ENCODE measurements at places on chromosomes 4 and X. TPM values are rescaled to one million over a fixed set of nuclear protein-coding genes. Genes with fewer than 3 reads are reported as not detected.

DNA sequence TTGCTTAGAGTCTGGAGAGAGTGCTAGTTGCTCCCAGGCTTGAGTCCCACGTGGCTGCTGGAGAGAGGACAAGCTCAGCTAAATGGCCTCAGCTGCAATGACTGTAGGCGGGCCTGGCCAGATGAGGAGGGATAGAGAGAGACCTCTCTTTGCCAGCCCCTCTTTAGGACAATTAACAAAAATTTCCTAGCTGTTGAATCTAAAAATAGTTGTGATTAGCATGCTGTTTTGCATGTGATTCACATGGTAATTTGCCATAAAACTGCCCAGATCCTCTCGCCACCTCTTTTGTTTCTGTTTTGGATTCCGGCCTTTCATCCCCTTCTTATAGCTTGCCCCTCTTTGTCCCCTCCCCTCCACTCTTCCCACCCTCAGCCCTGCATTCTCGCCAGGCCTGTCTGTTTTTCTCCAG lies 28.9 kb upstream of the PRPS1 start:
- no peak overlapping the region for H3K4me3 ChIP-seq
- H3K27me3 ChIP-seq: no peaks in the 10 kb centered on the region
- no peaks in the 10 kb centered on the region for H3K4me1 ChIP-seq
- no peaks in the 10 kb centered on the region for H3K36me3 ChIP-seq
- H3K27ac ChIP-seq: no peak overlapping the region

GRCh38 chr4:102640669-102641068 lies 120.1 kb downstream of the MANBA start:
- H3K4me1 ChIP-seq: no peaks in the 10 kb centered on the region
- no peaks in the 10 kb centered on the region for H3K36me3 ChIP-seq
- DNase-seq: no peak

Gene SLC2A9
- total RNA-seq: 6.2 TPM

Gene ASB12
- not detected for total RNA-seq

GRCh38 chr4:48189731-48190130 lies 55.7 kb upstream of the TXK start:
- H3K4me3 ChIP-seq: no peak overlapping the region
- no peaks in the 10 kb centered on the region for H3K27me3 ChIP-seq
- no peaks in the 10 kb centered on the region for H3K36me3 ChIP-seq
- no peak overlapping the region for H3K27ac ChIP-seq
- DNase-seq: no peak

Gene ETDB
- not detected for total RNA-seq

GRCh38 chr4:120198411-120198810 lies 131.8 kb upstream of the MAD2L1 start:
- no peak overlapping the region for H3K27ac ChIP-seq
- DNase-seq: peak; percentile 72
- no peak overlapping the region for H3K4me3 ChIP-seq
- H3K36me3 ChIP-seq: no peaks in the 10 kb centered on the region

Gene MTMR1
- 23.3 TPM for total RNA-seq

DNA sequence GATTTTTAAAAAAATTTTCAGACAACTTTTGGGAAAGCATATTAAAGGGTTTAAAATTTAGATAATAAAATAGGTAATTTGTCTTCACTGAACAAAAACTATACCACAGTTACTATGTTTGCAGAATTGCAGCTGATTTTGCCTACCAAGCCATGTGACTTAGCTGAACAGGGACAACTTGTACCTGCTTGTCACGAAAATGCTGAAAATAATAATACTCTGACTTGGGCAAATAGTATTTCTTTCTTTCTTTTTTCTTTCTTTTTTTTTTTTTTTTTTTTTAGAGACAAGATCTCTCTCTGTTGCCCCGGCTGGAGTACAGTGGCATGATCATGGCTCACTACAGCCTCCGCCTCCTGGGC lies 225.2 kb upstream of the PPP1R2C start:
- DNase-seq: no peak
- H3K27ac ChIP-seq: no peak overlapping the region
- H3K4me3 ChIP-seq: no peak overlapping the region
- H3K4me1 ChIP-seq: no peaks in the 10 kb centered on the region

Gene FAM156B
- total RNA-seq: 26.2 TPM

DNA sequence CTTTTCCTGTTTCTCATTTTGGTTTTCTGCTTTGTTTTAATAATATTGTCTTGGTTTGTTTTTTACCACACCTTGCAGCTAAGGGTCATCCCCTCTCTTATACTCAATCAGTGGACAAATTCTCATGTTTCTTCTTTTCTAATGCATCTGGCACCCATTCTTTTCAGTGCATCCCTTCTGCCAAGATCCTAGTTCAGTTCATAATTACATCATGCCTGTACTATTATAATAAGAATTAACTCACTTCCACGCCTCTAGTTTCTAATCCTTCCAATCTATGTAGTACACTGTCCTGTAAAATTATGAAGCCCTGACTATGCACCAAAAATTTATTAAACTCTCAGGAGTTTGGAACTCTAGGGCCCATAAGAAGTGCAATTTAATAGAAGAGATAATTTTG lies 126.1 kb downstream of the FAT4 start:
- H3K27me3 ChIP-seq: no peaks in the 10 kb centered on the region
- no peaks in the 10 kb centered on the region for H3K4me1 ChIP-seq
- H3K27ac ChIP-seq: no peak overlapping the region
- no peak for DNase-seq

Gene PLP1
- total RNA-seq: 3.4 TPM

DNA sequence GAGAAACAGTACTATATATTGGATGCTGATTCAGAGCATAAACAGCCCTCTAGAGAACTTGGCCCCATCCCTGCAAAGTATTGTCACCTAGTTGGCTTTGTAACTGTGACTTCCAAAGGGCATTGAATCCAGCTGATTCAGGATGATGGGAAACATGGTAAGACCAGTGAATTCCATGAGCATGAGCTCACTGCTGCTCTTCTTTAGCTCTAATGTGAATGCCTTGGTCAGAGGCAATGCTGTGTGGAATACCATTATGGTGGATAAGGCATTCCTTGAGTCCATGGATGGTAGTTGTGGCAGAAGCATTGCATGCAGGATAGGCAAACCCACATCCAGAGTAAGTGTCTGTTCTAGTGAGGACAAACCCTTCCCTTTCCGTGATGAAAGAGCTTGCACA lies 365.6 kb upstream of the EDA2R start:
- H3K4me3 ChIP-seq: no peak overlapping the region
- H3K27me3 ChIP-seq: peaks cover 30% of the 10 kb centered on the region
- no peak for DNase-seq
- H3K36me3 ChIP-seq: no peaks in the 10 kb centered on the region
- no peaks in the 10 kb centered on the region for H3K4me1 ChIP-seq

Gene EVC2
- 17.7 TPM for total RNA-seq

- H3K4me3 ChIP-seq: no peak overlapping the region
- no peak for DNase-seq
- H3K27ac ChIP-seq: no peak overlapping the region
- no peaks in the 10 kb centered on the region for H3K27me3 ChIP-seq
These were observed 45.5 kb downstream of the TMEM144 start for GRCh38 chr4:158255727-158256324.

DNA sequence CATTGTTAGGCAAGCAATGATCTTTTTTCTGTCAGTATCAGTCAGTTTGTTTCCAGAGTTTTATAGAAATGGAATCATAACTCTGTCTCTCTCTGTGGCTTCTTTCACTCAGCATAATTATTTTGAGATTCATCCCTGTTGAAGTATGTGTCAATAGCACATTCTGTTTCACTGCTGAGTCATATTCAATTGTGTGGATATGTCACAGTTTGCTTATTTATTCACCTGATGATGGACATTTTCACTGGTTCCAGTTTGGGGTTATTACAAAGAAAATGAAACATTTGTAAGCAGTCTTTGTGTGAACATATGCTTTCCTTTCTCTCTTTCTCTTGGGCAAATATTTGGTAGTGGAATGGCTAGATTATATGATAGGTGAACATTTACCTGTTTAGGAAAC lies 10.2 kb upstream of the ZNF718 start:
- no peaks in the 10 kb centered on the region for H3K4me1 ChIP-seq
- no peaks in the 10 kb centered on the region for H3K36me3 ChIP-seq
- DNase-seq: no peak

- no peaks in the 10 kb centered on the region for H3K27me3 ChIP-seq
- H3K4me1 ChIP-seq: no peaks in the 10 kb centered on the region
- no peak for DNase-seq
- H3K36me3 ChIP-seq: no peaks in the 10 kb centered on the region
These were observed 108.0 kb upstream of the PCDH18 start for GRCh38 chr4:137640156-137640837.

Gene HSFX3
- not detected for total RNA-seq

Gene ELF2
- 59.4 TPM for total RNA-seq

DNA sequence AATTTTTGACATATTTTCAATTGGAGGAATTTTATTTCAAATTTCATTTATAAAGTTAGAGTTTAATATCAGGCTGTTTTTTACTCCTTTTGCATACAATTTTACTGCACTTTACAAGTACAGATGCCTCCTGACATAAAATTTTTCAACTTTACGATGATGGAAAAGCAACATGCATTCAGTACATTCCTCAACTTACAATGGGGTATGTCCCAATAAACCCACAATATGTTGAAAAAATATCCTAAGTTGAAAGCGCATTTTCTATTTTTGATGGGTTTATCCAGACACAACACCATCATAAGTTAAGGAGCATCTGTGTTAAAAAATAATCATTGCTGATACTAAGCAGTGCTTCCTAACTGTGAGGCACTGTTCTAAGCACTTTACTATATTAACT lies 4.3 kb downstream of the KLHL5 start:
- H3K4me3 ChIP-seq: no peak overlapping the region
- no peaks in the 10 kb centered on the region for H3K27me3 ChIP-seq
- DNase-seq: no peak
- H3K27ac ChIP-seq: no peak overlapping the region

Gene PTTG2
- total RNA-seq: 1.3 TPM

DNA sequence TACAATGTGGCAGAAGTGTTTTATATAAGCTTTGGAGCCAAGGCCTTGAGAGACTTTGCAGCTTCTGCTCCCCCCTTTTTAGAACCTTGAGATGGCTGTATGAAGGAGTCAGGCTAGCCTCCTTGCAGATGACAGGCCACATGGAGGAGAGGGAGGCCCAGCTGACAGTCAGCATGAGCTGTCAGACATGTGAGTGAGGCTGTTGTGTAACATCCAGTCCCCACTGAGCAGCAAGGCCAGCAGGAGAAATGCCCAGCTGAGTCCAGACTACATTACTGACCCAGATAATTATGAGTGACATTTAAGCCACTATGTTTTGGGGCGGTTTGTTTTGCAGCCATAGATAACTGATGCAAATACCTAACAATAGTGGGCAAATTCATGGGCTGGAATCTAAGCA lies 515.3 kb upstream of the ARX start:
- no peaks in the 10 kb centered on the region for H3K4me1 ChIP-seq
- no peak for DNase-seq
- H3K36me3 ChIP-seq: no peaks in the 10 kb centered on the region

DNA sequence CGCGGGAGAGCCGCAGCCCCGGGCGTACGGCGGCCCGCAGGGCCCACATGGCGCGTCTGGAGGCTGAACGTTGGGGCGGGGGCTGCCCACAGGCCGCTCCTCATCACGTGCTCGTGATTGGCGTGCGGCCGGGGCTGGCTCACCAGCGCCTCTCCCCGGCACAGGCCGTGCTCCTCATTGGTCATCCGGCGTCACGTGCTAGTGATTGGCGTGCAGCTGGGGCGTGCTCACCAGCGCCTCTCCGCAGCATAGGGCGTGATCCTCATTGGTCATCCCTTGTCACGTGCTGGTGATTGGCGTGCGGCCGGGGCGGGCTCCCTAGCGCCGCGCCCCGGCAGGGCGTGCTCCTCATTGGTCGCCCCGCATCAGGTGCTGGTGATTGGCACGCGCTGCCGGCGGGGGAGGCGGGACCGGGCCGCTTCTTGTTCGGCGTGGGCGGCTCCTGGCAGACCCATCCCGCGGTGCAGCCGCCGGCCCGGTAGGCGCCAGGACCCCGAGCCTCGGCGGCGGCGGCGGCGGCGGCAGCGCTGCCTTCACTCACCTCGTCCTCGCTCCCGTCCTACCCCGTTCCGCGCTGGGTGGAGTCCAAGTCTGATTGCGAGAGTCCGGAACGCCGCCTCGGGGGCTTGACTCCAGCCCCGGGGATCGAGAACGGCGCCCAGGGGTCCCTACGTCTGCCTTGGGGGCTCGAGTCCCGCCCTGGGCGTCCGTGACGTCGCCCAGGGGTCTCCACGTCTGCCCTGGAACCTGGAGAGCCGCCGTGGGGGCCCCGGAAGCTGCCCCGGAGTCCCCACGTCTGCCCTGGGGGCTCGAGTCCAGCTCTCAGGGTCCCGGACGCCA lies at the start of gene GTPBP6:
GTPBP6 (minus strand) TSS at position 58 of the 840 bp plus-strand sequence; CDS start at position 49, 9 bp downstream.
- H3K27ac ChIP-seq: peak within 1 kb of the TSS; percentile 94
- H3K27me3 ChIP-seq: no peaks in the 10 kb centered on the region
- DNase-seq: peak; percentile 100
- peaks cover 10% of the 10 kb centered on the region for H3K4me1 ChIP-seq
- peak within 1 kb of the TSS; percentile 100 for H3K4me3 ChIP-seq

DNA sequence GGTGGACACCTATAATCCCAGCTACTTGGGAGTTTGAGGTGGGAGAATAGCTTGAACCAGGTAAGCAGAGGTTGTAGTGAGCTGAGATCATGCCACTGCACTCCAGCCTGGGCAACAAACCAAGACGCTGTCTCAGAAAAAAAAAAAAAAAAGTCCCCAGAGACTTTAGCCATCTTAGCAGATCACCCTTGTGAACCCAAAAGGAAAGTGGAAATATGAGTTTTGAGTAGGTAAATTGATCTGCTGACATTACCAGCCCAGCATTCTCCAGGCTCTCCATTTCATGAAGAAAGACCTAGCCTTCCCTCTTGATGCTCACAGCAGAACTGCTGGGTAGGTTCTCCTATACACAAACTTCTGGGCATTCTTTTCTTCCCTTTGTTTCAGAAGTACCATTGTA lies 24.5 kb upstream of the HNRNPD start:
- H3K36me3 ChIP-seq: no peaks in the 10 kb centered on the region
- no peaks in the 10 kb centered on the region for H3K4me1 ChIP-seq
- no peaks in the 10 kb centered on the region for H3K27me3 ChIP-seq
- no peak for DNase-seq

DNA sequence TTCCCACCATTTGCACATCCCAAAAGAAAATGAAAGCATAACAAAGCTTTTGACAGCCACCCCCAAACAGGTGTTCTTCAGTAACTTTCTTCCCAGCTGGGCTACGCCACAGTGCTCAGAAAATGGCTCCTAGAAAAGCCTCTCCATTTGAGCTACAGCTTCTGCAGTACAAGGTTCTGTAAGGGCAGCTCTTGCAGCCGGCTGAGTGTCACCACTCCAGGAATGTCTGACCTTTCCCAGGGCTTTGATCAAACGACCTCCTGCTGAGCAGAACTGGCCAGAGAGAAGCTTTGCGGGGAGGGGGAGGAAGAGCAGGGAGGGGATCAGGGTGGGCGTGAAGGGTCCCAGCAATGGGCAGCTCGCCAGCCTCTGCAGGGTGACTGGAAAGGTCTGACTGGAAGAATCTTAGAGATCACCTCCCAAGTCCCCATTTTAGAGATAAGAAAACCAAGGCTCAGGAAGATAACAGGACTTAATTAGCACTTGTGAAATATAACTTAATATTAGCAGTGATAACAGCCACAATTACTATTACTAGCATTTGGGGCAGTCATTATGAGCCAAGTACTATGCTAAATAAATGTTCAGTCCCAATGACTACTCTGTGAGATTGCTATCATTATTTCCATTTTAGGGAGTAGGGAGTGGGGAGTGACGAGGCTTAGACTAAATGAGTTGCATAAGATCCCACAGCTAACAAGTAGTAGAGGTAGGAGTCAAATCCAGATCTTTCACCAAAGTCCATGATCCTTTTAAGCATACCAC lies 51.1 kb downstream of the LEF1 start:
- H3K36me3 ChIP-seq: no peaks in the 10 kb centered on the region
- DNase-seq: no peak
- no peak overlapping the region for H3K27ac ChIP-seq
- no peaks in the 10 kb centered on the region for H3K27me3 ChIP-seq
- no peak overlapping the region for H3K4me3 ChIP-seq

Gene HDX
- total RNA-seq: 6.4 TPM

Gene FMR1NB
- not detected for total RNA-seq
